ENCODE measurements at places on chromosomes 7 and 10.

DNA sequence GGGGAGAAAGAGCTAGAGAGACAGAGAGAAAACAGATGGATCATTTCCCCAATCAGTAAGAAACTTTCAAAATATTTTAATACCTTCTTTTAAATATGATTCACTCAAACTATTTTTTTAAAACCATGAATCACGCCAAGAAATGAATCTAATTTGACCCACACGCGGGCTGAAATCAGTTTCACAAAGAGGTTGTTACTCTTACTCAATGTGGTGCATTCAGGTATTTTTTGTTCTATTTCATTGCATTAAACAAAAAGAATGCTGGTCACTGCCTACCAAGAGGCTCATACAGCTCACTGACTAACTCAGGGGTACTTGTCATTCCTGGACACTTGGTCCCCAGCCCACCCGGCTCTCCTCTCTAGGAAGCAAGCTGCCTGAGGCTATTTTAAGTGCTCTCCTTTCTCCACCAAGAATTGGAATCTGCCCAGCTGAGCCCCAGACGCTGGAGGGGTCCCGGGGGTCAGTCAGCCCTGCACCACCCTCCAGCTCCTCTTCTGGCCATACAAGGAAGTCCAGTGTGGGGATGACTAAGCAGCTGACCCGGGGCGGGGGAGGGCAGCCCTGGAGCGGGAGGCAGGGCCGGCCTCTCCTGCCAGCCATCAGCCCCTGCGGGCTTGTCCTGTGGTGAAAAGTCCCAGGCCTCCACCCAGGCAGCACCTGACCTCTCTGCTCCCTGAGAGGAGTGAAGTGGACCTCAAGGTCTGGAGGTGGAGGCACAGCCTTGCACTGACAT is 21.7 kb upstream of the PFKP start:
- no peak for DNase-seq

DNA sequence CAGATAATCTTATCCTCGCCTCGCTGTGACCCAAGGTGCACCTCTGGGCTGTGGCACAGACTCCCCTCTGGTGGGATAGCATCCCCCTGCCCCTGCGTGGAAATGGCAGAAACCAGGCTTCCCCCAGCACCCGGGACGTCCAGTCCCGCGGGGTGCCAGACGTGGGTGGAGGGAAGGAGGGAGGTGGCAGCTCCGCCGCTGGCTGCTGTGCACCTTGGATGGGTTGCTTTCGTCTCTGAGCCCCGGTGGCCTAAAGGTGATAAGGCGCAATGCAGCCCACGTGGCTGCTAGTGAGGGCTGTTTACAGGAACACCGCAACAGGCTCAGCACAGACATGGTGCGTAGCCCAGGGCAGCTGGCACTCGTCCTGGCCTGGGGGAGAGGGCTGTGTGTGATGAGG is 13.6 kb upstream of the PDGFA start:
- DNase-seq = no peak

- DNase-seq = no peak
Observed at GRCh38 chr10:101110856-101111523, 20.1 kb upstream of the TLX1 start.

DNA sequence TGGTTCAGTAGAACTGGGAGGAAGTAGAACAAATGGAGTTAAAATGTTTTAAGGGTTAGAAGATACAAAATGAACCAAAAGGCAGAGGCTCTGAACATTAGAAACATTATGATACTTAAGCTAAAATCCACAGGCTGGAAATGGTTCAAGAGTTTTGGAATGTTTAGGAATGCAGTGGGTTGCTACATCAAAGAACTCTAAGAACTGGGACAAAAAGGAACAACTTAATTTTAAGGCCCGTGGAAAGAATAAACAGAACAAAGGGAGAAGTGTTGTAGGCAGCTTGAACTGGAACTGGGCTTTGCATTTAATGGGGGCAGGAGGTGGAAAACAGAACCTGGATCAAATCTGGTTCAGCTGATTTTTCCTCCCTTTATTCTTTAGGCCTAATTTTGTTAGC is 3.5 kb upstream of the C7orf25 start:
- DNase-seq = no peak

DNA sequence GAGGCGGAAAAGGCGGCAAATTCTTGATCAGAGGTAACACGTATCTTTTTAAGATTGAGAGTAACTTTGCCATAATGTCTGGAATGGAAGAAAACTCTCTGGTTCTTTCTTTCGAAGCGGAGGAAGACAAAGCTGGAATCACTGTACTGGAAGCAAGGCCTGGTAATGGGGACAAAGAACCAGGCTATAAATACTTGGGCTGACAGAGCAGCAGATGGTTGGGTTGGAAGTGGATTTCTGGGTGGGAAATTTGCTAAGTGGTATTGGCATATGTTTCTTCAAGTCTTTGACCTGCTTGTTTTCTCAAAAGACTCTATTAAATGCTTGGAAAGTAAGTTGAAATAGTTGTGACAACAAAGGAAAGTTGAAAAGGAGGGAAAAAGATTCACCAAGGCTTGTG is 87.3 kb upstream of the SFMBT2 start:
- no peak for DNase-seq

DNA sequence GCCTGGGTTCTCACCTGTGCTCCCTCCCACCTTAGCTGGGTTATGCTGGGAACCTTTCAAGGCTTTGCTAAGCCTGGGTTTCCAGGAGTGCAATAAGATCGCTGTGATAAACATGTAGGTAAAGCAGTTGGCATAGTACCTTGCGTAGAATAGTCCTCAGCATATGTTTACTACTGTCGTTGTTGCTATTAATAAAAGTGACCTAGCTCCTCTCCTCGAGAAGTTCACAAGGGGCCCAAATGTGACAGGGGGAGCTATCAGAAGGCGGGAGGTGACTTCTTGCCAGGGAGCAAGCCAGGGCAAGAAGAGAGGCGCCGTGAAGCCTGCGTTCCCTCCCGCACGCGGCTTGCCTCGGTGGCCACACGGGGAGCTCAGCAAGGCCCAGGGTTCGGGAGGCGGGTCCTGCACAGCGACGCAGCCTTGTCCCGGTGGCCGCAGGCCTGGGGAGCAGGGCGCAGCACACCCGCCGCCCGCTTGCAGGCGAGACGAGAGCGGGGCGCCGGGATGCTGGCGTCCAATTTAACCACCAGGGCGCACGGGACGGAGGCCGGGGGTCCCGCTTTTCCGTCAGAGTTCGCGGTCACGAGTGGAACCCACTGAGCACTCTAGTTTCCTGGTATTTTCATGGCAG is 106.2 kb downstream of the SNX10 start:
- DNase-seq = no peak

GRCh38 chr7:152335900-152336571 is 99.8 kb downstream of the KMT2C start:
- no peak for DNase-seq

DNA sequence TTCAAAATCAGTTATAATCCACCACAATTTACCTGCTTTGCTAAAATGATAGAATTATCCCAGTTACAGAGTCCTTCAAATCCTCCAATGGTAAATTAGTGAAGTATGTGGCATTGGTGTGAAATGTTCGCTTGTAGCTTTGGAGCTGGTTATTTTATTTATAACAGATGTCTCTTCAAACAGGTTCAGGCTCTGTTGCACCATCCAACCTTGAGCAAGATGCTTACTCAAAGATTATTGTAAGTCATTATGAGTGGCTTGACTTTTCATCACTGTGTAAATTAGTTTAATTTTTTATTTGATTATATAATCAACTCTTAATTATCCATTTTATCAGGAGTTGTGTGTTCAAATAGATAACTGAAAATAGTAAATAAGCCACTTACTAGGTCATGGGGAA is 99.4 kb downstream of the BTRC start:
- no peak for DNase-seq

DNA sequence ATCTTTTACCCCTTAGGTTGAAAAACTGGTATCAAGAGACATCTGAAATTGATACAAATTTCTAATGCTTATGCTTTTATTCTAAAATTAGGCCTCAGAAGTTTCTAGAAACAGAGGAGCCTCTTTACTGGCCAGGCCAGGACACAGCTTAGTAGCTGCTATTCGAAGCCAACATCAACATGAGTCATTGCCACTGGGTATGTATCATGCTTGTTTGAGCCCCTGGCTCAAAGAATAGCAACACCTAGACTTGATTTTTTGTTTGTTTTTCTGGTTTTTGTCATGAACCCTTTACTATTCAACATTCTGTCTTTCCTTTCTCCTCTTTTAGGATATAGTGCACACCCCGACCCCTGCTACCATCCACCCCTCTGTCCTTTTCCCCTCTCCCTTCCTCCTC is 90.9 kb upstream of the STK17A start:
- DNase-seq = no peak

GRCh38 chr10:79019441-79020014 is 49.2 kb upstream of the ZMIZ1 start:
- DNase-seq = no peak

DNA sequence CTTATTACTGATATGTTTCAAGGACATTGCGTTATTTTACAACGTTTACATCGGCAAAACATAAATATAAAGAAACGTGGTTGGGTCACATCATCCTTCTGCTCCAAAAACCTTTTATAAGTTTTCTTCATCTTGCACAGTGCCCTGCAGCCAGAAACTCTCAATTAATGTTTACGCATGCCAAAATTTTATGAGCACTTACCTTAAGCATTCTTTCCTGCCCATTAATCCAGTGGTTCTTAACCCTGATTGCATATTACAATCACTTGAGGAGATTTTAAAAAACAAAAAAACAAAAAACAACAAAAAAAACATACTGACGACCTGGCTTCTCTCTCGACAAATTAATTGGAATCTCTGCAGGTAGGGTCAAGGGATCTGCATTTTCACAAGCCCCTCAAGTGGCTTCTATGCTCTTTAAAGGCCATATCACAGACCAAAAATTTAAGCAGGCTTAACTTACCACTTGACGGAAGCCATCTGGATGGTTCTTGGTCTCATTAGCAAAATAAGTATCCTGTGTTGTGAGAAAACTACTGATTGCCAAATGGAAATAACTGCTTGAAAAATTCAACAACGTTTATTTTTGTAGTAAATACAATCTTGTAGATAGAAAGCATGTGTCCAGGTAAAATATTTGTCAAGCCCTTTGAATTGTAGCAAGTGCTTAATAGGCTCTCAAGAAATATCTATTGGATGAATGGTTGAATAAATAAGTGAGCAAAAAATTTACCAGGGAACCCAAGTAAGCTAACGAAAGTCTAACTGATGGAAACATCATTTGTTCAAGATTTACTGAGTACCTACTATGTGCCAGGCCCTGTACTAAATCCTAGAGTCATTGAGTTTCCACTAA is 30.9 kb upstream of the SLC16A12 start:
- DNase-seq = no peak

DNA sequence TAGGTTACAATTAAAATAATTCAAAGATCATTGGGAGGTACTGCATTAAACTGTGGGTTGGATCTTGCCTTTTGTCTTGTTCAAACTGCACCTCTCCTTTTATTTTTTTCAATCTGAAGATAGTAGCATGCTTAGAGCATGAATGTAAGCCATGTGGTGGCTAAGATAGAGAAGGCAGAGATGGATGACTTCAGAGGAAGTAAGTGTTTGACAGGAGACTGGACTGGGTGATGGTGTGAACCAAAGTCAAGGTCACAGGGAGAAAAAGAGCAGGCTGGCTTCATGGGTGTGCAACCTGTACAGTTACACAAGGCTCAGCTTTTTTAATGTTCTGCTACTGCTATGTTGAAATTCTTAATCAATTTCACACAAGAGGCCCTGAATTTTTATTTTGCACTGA is 85.6 kb downstream of the ZEB1 start:
- DNase-seq = no peak

GRCh38 chr7:3297105-3297819 is 3.8 kb upstream of the SDK1 start:
- no peak for DNase-seq

GRCh38 chr7:71783779-71784178 is 628.4 kb downstream of the CALN1 start:
- DNase-seq = no peak

DNA sequence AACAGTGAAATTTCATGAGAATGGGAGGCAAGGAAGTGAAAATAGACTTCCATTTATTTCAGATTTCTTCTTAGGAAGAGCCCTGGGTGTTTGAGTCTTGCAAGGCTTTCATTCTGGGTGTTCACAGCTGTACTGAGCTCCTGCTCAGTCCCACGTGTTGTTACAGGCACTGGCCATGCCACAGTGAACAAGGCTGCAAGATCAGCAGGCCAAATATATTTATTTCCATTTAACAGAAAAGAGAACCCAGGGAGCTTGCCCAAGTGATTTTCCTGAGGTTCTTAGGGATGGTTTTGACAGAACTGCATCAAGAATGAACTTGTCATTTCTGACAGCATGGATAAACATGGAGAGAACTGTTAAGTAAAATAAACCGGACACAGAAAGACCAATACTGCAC is 54.5 kb upstream of the CD36 start:
- DNase-seq = no peak

DNA sequence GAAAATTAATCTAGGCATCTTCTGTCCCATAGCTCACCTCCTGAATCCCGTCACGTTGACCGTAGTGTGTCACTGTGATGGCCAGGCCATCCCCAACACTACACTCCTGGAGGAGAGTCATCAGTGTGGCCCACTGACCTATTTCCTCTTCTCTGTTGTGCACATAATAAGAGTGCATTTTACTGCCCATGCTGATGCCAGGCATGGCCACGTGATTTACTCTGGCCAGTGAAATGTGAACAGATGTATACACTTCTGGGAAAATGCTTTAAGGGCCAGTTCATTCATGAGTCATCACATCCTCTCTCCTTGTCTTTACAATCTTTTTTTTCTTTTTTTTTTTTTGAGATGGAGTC is 101.9 kb upstream of the PIP4K2A start:
- DNase-seq = no peak

GRCh38 chr7:124030964-124031363 is 1.9 kb downstream of the TMEM229A start:
- no peak for DNase-seq

- no peak for DNase-seq
Observed at GRCh38 chr10:123958241-123958640, 66.6 kb upstream of the CPXM2 start.

GRCh38 chr10:30098629-30099028 is 39.2 kb upstream of the JCAD start:
- no peak for DNase-seq

DNA sequence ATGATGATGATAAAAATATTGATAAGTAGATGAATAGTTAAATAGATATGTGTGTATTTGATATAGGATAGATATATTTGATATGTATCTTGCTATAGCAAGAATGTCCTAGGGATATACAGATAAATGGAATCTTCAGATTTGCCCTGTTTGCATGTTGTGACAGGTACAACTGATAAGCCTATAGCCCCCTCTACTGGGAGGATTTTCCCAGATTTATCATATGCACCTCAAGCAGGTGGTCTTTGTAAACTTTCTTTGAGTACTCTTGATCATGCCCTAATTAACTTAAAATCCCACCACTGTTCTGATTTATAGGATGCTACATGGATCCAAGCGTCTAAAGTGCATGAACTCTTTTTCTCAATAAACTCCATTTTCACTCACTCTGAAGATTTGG is 1050.7 kb downstream of the SORCS3 start:
- no peak for DNase-seq

GRCh38 chr10:124551097-124551496 is 89.5 kb downstream of the LHPP start:
- no peak for DNase-seq

DNA sequence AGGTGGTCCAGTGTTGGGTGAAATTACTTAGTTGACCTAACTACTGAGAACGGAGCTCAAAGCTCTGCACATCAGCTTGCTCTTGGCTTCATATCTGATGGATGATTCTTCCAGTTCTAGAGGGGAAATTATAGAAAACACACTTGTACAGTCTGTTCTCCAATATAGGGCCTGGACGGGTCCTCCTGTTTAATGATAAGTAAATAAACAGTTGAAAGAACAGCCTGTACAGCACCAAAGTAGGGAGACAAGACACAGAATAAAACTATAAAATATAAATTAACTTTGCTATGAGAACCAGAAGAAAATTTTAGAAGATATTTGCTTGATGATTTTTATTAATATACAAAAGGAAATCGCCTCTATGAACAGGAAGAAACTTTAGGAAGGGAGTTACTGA is 271.7 kb downstream of the STK31 start:
- no peak for DNase-seq
